GM03348 (cell line): ENCODE measurements at places on chromosomes 3 and 15.

DNA sequence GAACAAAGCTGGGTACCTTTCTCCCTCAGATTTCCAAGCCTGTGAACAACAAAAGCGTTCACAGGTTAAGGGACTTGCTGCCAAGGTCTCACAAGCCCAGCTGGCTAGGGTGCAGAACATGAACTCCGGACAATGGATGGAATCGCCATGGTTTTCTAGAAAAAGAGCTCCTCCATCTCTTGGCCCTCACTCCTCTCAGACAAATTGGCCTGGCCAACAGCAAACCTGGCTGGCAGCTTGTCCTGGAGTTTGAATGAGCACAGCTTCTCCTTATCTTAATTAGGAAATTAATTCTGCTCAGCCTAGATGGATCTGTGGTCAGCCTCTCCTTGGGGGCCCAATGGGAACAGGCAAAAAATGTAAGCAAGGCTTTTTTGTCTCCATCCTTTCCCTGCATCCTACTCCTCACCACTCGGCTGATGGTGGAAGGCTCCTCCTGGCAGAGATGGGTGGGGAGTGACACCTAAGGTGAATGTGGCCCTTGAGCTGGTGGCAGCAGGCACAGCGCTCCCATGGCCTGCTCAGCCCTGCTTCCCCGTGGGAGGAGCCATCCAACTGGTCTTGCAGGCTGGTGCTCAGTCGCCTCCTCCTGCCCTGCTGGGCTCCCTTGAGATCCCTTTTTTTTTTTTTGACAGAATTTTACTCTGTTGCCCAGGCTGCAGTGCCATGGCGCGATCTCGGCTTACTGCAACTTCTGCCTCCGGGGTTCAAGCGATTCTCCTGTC lies 5.8 kb downstream of the KLHL25 start:
- no peak for DNase-seq

DNA sequence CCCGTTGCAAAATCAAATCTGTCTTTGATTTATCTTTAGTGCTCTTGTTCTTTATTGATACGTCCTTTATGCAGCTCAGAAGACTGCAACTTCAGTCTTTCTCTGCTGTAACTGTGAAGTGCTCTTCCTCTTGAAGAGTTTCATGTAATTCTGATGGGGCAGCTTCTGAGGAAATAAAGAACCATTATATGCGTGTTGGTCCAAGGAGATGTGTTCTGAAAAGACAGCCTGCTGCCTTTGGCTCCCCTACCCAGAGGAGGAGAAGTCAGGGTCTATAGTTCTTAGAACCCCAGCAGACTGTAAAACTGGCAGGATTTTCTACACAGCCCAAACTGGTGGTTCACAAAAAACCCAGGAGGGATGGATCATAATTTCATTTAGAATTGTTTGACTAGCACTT lies 22.4 kb upstream of the ABHD10 start:
- DNase-seq: no peak

GRCh38 chr3:10396083-10396482 lies 75.2 kb upstream of the SEC13 start:
- DNase-seq: no peak

GRCh38 chr3:103055021-103055520 lies 620.3 kb downstream of the ZPLD1 start:
- DNase-seq: no peak

GRCh38 chr3:133393204-133393603 lies 6.7 kb upstream of the BFSP2 start:
- DNase-seq: no peak

DNA sequence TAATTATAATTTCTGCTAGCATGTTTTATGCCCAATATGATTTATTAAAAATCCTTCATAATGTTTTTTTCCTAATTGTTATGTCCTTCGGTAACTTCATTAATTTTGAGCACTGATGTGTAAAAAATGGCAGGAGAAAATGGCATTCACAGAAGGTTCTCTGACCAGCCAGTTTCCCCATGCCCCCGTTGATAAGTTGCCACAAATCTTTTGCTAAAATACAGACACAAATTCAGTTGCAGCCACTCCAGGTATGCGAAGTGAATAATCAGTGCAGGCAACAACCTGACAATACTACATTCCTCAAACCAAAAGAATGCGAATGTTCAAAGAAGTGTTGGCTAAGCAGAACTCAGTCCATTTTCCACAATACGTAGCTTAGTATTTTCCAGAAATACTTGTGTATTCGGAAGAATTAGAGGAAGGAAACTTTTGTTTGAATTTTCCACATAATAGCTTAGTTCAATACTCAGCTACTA lies 32.7 kb downstream of the CHL1 start:
- DNase-seq: no peak
